ENCODE measurements at places on chromosomes 1 and 21.

DNA sequence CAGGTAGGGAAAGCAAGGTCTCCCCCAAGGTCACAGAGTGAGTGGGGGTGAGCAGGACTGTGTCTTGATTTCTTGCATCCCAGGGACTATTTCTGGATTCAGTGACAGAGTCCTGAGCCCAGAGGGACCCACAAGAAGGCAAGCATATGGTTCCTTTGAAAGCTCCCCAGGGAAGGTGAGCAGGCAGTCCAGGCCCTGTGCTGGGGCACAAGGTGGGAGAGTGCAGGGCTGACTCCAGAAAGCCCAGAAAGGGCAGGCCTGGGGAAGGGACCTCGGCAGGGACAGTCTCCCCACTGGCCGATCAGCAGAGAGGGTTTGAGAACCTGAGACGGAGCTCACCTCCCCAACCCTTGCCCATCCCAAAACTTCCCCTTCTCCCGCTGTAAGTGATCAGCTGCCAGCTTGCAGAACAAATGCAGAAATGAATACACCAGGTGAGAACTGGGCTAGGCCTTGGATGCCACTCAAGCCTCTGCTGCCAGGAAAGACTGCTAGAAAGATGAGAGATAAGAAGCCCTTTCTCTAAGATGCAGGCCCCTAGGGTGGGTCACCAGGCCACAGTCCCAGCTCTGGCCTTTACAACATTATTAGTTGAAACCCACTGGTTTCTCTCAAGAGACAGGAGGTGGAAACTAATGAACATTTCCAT, 121.0 kb downstream of the GLIS1 start:
- no peak for DNase-seq

- no peak for DNase-seq
Observed at GRCh38 chr1:201731592-201731991, 97.4 kb upstream of the IPO9 start.

- DNase-seq, result no peak
Observed at GRCh38 chr1:181131255-181131941, 42.9 kb downstream of the IER5 start.

GRCh38 chr1:19750101-19750881, 49.4 kb downstream of the TMCO4 start:
- DNase-seq, result peak; percentile 56

DNA sequence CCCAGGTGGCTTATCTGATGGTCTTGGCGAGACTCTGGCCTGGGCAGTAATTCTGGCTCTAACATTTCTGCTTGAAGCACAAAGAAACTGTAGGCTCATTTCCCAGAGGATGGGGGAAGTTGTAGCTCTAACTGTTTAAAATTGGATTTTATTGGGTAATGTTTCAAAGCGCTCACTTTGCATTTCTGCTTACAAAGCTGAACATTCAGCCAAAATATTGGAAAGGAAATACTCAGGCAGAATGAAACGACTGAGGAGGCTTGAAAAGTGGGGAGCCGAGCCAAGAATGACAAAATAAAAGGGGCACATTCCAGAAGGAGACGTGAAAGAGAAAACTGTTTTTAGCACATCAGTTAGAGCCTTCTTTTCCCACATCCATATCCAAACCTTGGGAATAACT, 202.6 kb downstream of the GRIK1 start:
- DNase-seq, result peak; percentile 3

- no peak for DNase-seq
Observed at GRCh38 chr1:108154314-108154713, 45.8 kb downstream of the SLC25A24 start.

- DNase-seq, result no peak
Observed at GRCh38 chr1:183414365-183414764, 3.8 kb downstream of the NMNAT2 start.

DNA sequence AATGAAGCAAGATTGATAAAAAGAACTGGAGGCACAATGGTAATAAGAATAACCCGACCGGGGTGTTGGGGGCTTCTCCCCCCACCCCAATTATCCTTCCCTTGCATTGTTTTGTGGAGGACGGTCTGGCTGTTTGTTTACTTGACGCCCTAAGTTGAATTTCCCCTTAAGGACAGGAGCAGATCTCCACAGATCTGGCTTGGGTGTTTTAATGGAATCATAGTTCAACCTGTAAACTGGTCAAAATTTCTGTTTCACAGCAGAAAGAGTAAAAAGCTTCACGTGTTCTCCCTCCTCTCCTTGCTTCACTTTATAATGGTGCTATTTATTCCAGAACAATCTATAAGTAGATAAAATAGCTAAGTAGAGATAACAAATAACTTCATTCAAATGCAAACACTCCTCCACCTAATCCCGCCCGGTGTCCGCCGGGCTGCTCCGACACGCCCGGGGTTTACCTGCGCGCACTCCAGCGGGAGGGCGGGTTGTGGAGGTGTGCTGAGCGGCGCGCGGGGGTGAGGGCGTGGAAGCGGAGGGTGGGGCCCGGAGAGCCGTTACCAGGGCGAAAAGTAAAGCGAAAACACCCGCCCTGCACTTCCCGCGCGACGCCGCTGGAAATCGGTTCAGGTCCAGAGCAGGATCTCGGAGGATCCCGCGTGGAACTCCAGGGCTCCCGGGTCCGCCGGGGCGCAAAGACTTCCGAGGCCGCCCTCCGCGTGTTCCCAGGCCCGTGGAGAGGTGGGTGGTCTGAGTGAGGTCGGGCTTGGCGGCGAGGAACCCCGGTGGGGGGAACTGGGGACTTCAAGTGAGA, 2.0 kb upstream of the ATF3 start:
- no peak for DNase-seq

DNA sequence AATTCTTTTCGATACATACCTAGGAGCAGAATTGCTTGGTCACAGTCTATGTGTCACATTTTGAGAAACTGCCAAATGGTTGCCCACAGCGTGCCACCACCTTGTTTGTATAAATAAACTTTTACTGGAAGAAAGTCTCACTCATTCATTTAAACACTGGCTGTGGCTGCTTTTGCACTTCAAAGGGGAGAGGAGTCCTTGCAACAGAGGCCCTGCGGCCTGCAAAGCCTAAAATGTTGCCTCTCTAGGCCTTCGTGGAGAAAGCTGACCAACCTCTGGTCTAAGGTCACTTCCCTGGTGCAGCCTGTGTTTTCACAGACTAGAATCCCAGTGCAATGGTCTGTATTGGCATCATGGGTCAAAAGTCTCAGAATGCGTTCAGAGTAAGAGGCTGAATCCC, 8.3 kb downstream of the RIPK4 start:
- DNase-seq, result peak; percentile 35

- DNase-seq, result no peak
Observed at GRCh38 chr1:55522982-55523381, 307.8 kb upstream of the USP24 start.

DNA sequence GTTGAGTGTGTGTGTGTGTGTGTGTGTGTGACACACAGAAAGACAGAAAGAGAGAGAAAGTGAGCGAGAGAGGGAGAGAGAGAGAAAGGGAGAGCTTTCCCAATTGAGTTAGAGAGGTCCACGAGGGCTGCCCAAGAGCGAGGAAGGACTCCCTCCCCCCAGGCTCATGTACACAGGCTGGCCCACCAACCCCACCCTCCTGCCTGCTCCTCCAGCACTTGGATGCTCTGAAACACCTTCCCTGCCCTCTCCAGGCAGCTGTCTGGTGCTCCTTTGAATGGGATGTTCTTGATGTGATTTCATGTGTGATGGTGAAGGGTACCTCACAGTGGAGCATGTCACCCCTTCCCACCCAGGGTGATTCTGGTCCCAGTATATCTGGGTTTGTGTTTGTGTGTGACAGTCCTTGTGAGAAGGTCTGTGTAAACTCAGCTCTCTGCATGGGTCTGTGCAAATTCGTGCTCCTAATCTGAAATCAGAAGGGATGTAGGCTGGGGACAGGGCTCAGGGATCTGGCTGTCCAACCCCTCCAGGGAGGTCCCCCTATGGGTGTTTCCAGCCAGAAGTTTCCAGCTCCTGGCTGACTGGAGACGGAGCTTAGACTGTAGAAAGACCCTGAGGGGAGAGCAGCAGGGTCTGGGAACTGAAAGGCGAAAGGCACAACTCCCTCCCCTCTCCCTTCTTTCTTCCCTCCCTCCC, 6.8 kb upstream of the PEAR1 start:
- no peak for DNase-seq

GRCh38 chr1:234619794-234620247, 9.8 kb upstream of the IRF2BP2 start:
- no peak for DNase-seq

- DNase-seq, result no peak
Observed at GRCh38 chr1:79151006-79151796, 144.7 kb upstream of the ADGRL4 start.

DNA sequence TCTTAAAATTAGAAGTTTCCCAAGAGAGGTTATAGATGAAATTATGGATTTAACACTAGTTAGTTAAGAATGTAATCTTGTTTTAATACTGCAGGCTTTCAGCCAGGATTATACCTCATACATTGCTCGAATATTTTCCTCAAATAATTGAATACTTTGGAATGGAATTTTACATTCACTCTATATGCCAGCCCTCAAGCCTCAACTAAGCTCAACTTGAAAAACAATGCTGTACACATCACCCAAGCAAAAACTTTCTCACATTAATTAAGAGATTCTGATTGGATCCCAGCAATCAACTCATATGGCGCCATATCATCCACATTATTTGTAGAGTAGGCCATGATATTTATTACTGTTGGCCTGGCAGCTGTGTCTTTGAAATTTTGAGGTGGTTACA, 710.7 kb upstream of the ADAMTS5 start:
- DNase-seq, result peak; percentile 36

DNA sequence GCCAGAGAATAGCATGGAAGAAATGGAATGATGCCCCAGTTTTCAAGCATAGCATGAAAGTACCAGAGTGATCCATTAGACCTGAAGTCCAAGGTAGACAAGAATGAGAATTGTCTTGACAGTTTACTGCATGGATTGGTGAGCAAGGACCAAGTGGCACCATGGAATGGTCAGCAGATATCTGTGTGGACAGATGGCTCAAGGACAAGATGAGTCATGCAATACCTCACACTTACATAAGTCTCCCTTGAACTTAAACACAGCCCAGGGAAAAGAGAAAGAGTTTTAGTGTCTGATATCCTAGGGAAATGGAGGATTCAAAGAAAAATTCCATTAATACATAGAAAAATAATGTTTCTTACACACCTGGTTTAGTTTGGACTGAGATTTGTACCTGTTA, 195.2 kb downstream of the MRPL39 start:
- DNase-seq, result peak; percentile 0

- peak; percentile 16 for DNase-seq
Observed at GRCh38 chr1:228344631-228345072, 62.0 kb downstream of the TRIM11 start.

DNA sequence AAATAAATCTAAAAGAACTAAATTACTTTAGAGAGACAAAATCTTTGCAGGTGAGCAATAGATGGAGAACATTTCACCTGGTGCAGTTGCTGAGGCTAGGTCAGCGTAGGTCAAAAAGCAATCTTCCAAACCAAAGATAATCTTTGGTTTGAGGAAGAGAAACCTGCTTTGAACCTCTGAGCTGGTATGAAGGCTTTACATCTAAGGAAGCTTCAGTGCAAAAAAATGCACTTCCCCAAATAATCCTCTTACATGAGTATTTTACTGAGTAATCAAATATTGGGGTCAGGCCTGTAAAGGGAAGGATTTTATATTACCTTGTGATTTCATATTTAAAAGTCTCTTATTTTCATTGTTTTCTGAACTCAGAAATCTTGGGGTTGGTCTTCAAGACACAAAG, 223.6 kb downstream of the SRGAP2C start:
- no peak for DNase-seq

GRCh38 chr1:208326033-208326432, 81.8 kb upstream of the PLXNA2 start:
- DNase-seq, result no peak

DNA sequence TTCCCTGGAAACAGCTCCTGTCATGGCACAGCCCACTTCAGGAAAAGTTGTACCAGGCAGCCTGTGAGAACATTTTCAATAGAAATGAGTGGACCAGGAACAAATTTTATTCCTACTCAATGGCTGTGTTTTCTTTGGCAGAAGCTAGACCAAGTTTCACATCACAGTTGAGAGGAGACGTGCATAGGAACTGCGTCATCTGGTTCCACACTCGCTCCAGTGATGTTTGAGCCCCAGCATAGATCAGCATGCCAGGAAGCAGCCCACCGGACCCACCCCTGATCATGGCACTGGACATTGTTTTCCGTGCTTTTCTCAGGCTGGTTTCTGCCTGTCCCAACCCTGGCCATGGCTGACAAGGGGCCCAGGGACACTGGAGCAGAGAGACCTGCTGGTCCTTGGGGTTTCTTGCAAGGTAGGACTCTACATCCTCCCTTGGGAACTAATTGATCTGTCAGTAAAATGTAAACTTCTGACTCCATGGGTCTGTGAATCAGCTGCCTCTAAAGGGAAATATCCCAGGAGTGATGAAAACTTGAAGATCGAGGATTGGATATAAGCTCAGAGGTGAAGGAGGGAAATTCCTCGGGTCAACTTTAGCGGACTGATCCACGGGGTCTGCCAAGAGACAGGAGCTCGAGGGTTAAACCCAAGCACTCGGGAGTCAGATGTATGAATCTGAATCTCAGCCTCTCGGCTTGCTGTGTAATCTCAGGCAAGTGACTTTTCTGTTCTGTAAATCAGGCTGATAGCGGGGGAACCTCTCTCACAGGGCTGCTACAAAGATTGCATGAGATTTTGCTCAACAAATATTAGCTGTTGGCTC, 35.7 kb downstream of the NEK2 start:
- peak; percentile 96 for DNase-seq

GRCh38 chr1:248914796-248915381, 8.9 kb downstream of the PGBD2 start:
- DNase-seq, result no peak

DNA sequence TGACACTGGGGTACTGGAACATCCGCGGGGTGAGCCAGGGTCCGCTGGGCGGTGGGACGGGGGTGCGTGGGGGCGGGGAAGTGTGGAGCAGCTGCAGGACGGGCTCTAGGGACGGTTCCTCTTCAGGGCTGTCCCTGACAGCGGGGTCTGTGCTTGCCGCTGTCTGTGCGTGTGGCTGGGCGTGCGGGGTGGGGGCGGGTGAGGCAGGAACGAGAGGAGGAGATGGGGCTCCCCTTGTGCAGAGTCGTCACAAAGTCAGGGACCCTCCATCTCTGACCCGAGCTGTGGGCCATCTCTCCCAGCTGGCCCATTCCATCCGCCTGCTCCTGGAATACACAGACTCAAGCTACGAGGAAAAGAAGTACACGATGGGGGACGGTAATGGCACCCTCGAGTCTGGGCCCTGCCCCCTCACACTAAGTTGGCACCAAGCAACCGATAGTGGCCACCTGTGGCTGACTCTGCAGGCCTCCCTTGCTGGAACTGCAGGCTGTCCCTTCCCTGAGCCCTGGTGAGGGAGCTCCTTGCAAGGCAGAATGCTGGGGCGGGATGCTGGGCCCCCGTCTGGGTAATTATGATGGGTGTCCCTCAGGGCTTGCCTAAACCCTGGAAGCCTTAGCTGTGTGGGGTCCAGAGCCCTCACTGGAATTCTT, 392 bp downstream of the GSTM2 start:
- DNase-seq, result no peak

- DNase-seq, result no peak
Observed at GRCh38 chr1:74246315-74246714, 11.1 kb downstream of the TNNI3K start.

- no peak for DNase-seq
Observed at GRCh38 chr21:45262616-45263015, 25.1 kb downstream of the POFUT2 start.

- DNase-seq, result no peak
Observed at GRCh38 chr1:223886516-223886921, 40.8 kb upstream of the TP53BP2 start.

GRCh38 chr1:22045604-22046228, 6.8 kb upstream of the CDC42 start:
- no peak for DNase-seq

Data from EH (cell line).